ENCODE measurements at places on chromosomes 16 and 17.

- DNase-seq, result no peak
These were observed 650 bp upstream of the AANAT start for GRCh38 chr17:76466775-76467130.

GRCh38 chr16:84058664-84059063 is 16.1 kb upstream of the SLC38A8 start:
- DNase-seq, result no peak

DNA sequence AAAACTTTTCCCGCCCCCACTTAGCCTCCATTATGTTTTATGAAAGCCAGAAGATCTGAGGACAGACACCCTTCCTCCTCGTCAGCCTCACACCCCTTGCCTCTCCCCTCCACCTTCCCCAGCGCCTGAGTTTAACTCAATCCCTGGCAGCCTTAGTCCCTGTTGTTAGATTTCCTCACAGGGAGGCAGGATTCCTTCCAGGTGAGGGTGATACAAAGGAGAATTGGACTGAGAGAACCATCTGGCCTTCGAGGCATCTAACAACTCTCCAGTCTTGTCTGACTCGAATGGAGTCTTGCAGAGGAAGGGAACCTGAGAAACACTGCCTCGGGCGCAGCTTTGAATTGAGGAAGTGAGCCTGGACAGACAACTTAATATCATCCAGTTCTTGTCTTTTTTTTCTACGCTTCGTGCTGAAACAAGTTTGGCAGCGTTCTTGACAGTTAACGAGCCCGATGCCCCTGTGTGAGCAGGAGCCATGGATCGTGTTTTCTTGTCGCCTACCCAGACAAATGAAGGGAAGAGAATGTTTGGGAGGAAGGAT is 1.3 kb upstream of the ZNF768 start:
- peak; percentile 68 for DNase-seq

GRCh38 chr17:10151667-10152496 is 46.5 kb downstream of the GAS7 start:
- DNase-seq, result peak; percentile 97

DNA sequence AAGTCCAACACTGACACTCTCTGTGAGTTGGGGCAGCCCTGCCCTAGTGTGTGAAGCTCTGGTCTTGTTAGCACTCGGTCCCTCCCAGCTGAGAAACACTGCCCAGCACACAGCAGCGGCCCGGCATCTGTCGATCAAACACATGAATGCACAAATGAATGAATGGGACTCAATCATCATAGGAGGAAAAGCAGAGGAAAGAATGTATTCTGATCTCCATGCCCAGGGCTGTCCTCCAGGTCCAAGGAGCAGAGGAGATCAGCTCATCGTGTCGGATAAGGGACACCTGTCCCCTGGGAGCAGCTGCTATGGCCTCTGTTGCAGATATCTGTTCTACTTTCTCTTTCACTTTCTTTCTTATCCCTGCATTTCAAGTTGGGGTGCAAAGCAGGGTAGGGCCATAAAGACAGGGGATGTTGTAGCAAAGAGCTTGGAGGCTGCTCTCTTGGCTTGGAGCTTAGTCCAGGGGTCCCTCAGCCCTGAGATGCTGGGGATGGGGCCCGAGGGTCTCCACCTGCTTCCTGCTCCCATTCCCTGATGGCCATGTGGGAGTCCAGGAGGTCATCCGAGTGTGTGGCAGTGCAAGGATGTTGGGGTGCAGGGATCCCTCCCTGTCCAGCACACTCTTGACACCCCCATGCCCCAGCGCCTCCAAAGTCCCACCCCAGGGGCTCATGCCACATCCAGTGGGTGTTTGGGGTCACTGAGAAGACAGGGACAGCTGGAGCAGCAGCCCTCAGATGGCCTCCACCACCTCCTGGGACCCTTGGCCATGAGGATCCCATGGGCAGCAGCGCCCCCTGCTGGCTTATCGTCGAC is 88.2 kb downstream of the IRF8 start:
- DNase-seq, result peak; percentile 24

GRCh38 chr16:86575754-86576557 is 2.4 kb upstream of the FOXL1 start:
- peak; percentile 42 for DNase-seq

- DNase-seq, result peak; percentile 98
These were observed at the start of gene COASY for GRCh38 chr17:42561897-42562387. TSS of gene COASY (plus strand) at chr17:42562148. CDS start at chr17:42562623, 475 bp downstream.

GRCh38 chr17:49224198-49224996 is 6.2 kb downstream of the PHOSPHO1 start:
- DNase-seq, result no peak

DNA sequence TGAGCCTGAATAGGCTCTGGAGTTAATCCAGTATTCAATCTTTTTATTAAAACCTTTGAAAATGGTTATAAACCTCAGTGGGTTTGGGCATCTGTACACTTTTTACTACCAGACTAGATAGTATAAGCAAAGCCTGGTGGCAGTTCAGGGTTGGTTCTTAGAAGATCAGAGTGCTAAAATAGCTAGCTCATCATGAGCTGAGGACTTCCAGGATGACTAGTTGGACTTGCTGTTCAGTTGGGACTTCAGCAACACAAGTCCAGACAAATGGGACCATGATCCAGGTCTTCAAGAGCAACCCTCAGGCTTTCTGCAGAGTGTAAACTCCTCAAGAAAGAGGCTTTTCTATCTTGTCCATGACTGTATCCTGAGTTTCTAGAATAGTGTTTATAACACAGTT is 1.2 kb upstream of the ZNF19 start:
- no peak for DNase-seq

DNA sequence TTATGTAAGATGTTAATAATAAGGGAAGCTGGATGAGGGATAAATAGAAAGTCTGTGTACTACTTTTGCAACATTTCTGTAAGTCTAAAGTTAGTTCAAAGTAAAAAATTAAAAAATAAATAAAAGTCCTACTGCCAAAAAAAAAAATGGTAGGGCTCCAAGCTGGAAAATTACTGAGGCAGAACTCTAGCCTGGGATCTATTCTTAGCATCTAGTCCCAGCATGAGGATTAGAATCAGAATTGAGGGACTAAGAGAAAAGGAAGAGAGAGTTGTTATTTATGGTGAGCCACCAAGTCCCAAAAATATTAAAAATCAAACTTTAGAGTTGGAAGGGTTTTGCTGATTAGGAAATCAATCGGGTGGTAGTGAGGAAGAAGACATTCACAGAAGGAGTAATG is 110.3 kb downstream of the CYB561 start:
- no peak for DNase-seq

- peak; percentile 44 for DNase-seq
These were observed 70.3 kb downstream of the N4BP1 start for GRCh38 chr16:48539485-48540221.

DNA sequence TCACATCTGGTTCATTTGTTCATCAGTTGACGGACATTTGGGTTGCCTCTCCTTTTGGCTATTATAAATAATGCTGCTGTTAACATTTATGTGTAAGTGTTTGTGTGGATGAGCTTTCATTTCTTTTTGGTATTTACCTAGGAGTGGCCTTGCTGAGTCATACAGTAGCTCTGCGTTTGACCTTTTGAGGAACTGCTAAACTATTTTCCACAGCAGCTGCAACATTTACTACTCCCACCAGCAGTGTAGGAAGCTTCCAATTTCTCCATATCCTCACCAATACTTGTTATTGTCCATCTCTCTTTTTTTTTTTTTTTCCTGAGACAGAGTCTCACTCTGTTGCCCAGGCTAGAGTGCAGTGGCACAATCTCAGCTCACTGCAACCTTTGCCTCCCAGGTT is 20.7 kb upstream of the PLCG2 start:
- peak; percentile 82 for DNase-seq

DNA sequence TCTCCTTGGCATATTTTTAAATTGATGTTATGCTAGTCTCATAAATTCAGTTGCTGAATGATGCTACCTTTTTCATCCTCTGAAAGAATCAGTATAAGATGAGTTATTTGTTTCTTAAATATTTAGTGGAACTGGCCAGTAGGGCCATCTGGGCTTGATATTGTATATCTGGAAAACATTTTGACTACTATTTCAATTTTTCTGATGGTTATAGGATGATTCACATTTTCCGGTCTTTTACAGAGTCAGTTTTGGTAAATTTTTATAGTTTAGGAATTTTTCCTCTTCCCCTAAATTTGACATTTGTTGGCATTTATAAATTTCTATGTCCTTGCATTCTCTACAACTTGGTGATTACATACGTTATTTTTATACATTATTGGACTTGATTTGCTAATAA is 296.3 kb upstream of the AXIN2 start:
- no peak for DNase-seq

- no peak for DNase-seq
These were observed 27.7 kb downstream of the TPSG1 start for GRCh38 chr16:1197237-1197866.

DNA sequence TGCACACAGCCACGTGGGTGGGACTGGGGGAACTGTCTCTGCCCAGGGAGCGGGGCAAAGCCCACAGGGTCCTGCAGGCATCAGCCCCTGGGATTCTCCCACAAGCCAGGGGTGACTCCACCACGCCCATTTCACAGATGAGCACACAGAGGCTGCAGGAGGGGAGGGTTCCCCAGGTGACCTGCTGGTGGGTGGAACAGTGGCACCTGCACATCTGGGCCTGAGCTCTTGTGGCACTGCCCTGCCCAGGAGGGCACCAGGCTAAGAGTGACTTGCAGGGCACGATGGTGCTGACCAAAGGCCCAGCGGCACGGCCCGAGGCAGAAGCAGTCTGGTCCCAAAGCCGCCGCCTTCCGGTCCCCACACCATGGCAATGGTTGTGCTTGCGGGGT is 23.9 kb downstream of the PIEZO1 start:
- DNase-seq, result no peak

DNA sequence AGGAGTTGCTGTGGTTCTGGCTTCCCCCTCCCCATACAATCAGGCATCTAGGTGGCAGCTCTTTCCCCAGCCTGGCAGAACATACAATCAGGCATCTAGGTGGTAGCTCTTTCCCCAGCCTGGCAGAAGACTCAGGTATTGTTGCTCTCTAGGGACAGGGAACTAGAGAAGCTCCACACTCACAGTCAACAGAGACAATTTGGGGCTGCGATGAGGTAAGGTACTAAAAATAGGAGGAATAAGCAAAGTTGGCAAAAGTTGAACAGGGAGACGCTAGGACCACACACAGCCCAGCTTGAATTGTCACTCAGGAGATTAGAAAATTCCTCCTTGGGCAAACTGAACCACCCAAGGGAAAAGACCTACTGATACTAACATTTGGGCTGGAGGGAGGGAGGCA is 315.5 kb upstream of the CDH5 start:
- no peak for DNase-seq

DNA sequence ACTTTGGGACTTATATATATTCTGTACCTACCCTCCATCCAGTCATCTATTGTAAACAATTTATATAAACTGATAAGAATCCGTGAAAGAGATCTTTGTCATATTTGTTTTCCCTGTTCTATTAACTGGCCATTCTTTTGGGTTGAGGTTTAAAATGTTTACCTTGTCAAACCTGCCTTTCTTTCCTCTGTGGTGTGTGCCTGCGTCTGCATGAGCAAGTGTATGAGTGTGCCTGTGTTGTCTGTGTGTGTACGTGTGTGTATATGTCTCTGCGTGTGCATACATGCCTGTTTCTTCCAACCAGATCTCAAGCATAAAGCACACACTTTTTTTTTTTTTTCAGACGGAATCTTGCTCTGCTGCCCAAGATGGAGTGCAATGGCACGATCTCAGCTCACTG is 201.5 kb downstream of the C16orf95 start:
- DNase-seq, result no peak

GRCh38 chr17:58413684-58414083 is 3.6 kb downstream of the RNF43 start:
- no peak for DNase-seq

- DNase-seq, result no peak
These were observed 32.0 kb upstream of the IL34 start for GRCh38 chr16:70614208-70614951.

DNA sequence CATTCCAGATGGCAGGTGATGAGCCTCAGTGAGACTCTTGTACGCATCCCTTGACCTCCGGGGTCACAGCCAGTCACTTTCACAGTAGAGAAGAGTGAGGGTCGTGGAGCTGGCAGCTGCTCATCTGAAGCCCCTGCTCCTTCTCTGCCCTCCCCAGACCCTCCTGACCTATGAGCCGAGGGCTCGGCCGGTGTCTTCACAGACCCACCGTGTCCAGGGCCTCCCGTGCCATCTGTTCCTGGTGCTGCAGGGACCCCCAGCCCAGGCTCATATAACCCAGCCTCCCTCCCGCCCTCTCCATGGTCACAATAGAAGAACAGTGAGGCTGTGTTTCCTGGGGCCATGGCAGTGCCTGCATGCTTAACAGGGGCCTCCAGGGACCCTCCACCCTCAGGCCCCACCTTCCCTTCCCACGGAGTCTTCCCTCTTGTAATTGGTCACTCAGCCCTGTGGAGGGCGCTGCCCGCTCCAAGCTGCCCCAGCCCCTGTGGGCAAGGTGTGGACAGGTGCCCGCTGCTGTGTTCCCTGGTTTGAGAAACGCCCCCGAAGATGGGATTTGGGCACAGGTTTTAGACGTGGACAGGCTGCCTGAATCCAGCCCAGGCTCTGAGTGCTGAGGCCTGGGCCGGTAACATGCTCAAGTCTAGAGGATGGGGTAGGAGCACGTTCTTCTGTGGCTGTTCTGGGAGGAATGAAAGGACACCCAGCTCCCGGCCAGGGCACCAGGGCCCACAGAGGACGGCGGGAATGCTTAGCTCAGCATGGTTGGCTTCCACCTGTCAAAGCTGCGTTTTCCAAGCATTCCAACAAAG is 38.7 kb downstream of the ACSF3 start:
- no peak for DNase-seq

DNA sequence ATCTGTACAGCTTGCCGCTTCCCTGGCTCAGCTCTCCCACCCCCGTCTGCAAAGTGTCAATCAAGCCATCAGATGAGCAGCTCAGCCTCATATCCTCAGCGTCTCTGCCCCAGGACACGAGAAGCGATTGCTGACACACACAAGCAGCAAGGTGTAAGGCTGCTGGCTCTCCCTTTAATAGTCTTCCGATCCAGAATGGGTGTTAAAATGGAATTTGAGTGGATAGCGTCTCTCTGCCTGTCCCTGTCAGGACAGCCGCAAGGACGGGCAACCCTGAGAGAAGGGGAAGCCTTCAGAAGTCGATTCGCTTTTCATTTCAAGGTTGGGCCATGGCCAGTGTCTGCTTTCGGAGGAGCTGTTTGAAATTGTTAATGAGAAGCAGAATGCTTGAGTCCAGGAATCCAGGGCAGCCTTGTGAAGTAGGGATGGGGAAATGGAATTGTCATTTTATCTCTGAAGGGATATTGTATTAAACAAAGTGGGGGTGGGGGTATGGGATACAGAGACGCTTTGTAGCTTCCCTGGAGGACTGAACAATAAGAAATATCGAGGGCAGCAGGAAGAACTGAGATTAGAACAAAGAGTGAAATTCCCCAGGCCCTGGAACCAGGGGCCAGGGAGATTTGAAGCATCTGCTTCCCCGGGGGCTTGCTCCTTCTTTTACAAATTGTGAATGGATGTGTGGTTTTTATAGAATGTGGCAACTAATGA is 4.7 kb upstream of the PIPOX start:
- DNase-seq, result no peak

GRCh38 chr17:43871946-43872690 is 25.1 kb downstream of the CD300LG start:
- no peak for DNase-seq

GRCh38 chr17:64547319-64547718 is 40.5 kb downstream of the CEP95 start:
- no peak for DNase-seq

GRCh38 chr17:19327031-19327783 is 35.3 kb downstream of the B9D1 start:
- no peak for DNase-seq

- DNase-seq, result no peak
These were observed 39.3 kb downstream of the CBFB start for GRCh38 chr16:67068212-67068753.

Measured in inflammatory macrophage treated with lipopolysaccharide for 4 hours (primary cell).